ENCODE measurements at places on chromosomes 6 and 20.
A peak's percentile ranks its signal among the peaks of the same experiment; 100 is the strongest.

GRCh38 chr6:21297665-21298064, 295.9 kb upstream of the SOX4 start:
- no peak for DNase-seq

- peak; percentile 59 for DNase-seq
These were observed 86.0 kb downstream of the MYB start for GRCh38 chr6:135267085-135267484.

GRCh38 chr6:118383924-118384323, 164.2 kb upstream of the PLN start:
- no peak for DNase-seq

DNA sequence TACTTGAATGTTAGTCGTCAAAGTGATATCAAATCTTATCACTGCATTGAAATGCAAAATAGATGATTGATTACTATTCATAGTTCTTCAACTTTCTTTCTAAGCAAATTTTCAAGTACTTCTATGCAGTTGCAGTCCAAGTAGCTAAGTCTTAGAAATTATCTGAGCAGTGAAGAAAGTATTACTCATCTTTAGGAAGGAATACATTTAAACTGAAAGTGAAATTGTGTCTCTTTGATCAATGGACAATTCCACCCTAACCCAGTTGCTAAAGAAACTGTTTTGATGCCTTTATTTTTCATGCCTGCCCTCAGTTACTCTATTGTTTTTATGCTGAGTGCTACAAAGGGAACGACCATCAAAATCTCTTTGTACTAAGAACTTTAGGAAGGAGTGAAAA, 337.4 kb downstream of the GRIK2 start:
- DNase-seq: no peak

GRCh38 chr6:20338156-20338555, 63.5 kb upstream of the E2F3 start:
- no peak for DNase-seq

Data from transverse colon (tissue), 4 donors.